CD8-positive, alpha-beta T cell (primary cell): ENCODE measurements at places on chromosomes 13 and 19.

- no peak for DNase-seq
Measured at GRCh38 chr13:37473035-37473434, 125.5 kb downstream of the POSTN start.

DNA sequence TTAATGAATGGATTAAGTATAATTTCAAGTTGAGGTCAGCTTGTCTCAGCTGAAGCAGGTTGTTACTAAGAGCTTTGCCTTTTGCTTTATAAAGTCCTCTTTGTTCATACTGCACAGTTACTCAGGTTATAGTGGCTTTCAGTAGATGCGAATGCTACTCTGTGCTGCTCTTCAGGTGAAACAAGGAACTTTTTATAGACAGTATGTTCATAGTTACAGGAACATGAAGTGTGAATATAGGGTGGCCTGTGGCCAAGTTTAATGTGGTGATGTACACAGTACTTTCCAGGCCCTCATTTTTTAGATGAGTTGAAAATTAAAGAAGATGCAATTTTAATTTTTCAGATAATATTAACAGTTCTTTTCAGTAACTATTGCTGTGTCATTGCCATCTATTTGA lies 20.8 kb downstream of the SUGT1 start:
- no peak for DNase-seq

DNA sequence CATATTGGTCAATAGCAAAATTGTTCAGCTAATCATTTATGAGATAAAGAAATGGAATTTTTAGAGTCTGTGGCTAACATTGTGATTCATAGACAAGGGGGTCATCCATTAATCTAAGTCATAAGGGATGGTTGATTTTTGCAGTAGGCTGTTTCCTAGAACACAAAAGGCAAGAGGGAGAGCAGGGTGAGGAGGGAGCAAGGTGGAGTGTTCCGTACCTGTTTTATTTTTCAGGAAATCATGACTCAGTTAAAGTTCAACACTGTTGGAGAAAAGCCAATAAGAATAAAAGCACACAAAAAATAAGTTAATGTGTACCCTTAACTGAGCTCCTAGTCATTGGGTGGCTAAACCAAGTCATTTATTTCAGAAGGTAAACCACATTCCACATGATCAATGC lies 512.4 kb upstream of the ATXN8OS start:
- DNase-seq = no peak

GRCh38 chr19:38799104-38799503 lies 10.1 kb downstream of the LGALS7B start:
- no peak for DNase-seq

- DNase-seq = no peak
Measured at GRCh38 chr19:15595069-15595468, 19.9 kb upstream of the CYP4F8 start.

DNA sequence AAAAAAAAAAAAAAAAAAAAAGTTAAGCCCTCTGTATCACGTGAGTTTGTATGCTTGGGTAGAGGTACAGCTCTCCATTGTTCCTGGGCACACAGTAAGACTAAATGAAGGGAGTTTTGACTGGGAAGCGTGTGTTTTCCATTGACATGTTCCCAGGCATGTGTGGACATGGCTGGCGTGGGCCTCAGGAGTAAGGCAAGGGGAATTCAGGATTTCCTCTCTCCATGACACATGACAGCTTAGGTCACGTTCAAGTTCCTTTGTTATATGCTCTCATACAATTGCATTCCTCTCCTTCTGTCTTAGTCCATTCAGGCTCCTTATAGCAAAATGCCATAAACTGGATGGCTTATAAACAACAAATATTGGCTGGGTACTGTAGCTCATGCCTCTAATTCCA lies 17.1 kb upstream of the MAP3K10 start:
- no peak for DNase-seq

- no peak for DNase-seq
Measured at GRCh38 chr13:114259374-114259773, 22.0 kb upstream of the UPF3A start.

- DNase-seq = no peak
Measured at GRCh38 chr19:3142292-3142670, 6.4 kb downstream of the GNA15 start.
